Stimulated activated CD8-positive, alpha-beta memory T cell treated with anti-CD3 and anti-CD28 coated beads, Interleukin-4, amount 100 ng/mL, for 4 hours (primary cell): ENCODE measurements at places on chromosomes 12 and 14.

DNA sequence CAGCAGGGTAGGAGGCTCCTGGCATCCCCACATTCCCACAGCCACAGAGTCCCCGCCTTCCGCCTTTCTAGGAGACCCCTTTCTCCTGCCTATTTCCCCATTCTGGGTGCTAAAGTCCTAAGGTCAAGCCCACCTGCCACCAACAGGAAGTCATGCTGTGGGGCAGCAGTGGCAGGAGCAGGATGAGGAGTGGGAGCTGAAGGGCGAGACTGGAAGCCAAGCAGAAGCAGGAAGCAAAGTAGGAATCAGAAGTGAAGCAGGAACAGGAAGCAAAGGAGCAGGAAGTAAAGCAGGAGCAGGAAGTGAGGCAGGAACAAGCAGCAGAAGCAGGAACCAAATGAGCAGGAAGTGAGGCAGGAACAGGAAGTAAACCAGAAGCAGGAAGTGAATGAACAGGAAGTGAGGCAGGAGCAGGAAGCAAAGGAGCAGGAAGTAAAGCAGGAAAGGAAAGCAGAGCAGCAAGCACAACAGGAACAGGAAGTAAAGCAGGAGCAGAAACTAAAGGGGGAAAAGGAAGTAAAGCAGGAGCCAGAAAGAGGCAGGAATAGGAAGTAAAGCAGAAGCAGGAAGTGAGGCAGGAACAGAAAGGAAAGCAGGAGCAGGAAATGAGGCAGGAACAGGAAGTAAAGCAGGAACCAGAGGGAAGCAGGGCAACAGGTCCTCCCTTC is 38.3 kb upstream of the RIMBP2 start:
- no peak for DNase-seq

DNA sequence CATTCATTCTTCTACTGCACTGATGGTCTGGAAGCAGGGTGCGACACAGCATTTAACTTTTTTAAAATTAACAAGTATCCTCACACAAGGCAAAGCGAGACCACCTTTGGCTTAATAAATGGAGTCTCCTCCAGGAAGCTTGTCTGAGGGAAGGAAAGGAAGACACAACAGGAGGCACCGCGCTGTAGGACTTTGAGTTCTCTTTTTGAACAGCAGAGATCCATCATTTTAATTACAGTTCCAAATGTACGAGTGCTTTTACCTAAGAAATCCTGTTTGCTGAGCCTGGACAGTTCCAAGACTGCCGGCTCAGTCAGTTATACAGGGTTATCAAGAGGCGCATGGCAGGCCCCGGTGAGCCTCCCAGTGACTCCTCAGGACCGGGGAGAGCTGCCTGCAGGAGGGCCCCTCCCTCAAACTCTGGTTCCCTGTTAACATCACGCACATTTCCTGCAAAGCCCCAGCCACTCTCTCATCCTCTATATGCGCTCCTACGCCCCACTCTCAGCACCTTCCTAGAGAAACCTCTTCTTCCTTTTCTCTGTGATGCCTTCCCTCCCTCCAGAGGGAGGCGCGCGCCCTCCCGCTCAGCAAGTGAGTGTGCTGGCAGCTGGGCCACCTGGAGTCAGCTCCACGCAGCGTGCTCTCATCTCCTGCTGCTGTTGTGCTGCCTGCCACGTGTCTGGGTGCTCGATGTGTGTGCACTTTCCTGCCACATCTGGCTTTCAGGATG is 46.1 kb downstream of the STX2 start:
- DNase-seq, result no peak

GRCh38 chr12:118544569-118544968 is 168.2 kb downstream of the SUDS3 start:
- no peak for DNase-seq

- DNase-seq, result no peak
Measured at GRCh38 chr12:69929531-69929930, 104.5 kb downstream of the MYRFL start.

DNA sequence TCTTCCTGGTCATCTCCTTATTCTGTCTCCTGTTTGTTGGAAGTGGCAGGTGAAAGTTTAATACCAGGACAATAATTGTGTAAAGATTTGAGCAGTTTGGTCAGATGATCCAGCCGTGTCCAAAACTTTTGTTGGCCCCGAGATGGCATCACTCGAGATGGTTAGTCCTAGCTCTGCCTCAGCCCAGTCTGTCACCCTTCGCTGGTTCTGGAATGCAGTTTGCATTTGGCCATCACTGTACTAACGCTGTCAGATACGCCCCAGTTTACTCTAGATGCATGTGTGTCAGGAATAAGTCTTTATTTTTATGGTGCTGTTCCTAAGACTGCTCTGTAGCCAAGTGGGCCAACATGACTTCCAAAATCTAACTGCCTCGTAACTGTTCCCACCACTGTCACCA is 79.6 kb downstream of the MOK start:
- no peak for DNase-seq

DNA sequence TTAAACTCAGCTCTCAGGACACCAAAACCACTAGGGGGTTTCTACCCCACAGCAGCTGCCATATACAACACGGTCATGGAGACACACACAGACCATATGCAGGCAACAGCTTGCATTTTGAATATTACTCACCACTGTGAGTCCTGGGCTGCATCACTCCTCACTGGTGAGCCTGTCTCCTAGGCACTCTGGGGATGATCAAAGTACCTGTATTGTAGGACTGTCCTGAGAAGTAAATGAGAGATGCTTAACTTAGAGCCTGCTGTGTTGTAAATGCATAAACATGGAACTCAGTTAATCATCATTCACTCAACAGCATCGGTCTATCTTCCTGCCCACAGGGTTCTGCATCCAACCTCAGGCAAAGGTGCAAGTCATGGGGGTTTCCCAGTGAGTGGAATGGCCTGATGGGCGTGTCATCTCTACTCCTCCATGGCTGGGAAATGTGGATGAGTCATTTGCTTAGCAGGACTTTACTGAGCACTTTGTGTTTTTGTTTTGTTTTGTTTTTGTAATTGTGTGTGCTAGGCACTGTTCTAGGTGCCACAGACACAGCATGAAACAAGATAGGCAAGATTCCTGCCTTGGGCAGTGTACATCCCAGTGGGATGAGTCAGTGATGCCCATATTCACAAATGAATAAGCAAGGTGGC is 1141.2 kb upstream of the TMEM132C start:
- no peak for DNase-seq

GRCh38 chr12:105278043-105278697 is 42.2 kb upstream of the APPL2 start:
- no peak for DNase-seq

DNA sequence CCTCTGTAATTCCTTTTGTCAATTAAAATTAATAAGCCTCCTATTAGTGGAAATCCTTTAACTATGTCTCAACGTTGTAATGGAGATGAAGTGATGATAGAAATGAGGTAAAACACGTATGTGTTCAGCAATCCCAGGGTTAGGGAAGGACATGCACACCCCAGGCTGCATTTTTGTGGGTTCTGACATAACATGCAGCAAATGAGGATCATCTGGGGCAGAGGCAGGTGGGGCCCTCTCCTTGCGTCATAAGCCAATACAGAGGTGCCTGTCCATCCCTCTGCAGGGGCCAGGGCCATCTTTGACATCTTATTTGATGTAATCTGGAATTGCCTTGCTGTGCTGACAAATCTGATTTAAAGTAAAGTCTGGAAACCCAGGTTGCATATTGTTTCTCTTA is 73.2 kb downstream of the MYRFL start:
- DNase-seq, result no peak

DNA sequence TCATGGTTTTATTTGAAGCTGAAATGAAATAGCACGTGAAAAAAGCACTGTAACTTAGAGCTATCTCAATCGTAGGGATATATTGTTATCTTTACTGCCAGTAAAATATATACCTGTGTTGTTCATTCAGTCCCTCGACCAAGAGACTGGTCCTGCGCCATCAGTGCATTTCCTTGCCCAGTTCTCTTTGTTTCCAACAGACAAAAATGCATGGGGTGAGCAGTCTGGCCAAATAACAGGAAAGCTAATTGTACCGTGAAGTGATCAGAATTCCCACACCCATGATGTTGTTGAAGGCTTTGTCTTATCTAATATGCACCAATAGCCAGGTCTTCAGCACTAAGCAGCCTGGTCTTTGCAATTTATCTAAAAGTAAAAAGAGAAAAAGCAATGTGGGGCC is 477.1 kb upstream of the GARIN6 start:
- DNase-seq, result no peak

- no peak for DNase-seq
Measured at GRCh38 chr12:90896821-90897220, 58.2 kb downstream of the CCER1 start.

DNA sequence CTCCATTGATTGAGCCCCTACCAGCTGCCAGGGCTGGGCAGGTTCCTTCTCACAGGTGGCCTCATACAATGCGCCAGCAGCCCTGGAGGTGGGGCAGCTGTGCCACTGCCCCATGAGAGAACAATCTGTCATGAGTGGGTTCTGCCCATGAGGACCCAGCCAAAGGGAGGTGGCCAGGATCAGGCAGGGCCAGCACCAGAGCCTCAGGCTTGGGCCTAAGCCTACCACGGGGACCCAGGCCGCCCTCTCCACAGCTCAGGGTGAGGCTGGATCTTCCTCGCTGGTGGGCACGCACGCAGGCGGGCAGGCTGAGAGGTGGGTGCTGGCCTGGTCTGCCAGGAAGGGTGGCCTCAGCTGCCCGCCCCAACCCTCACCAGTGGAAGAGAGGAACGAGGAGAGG is 110.7 kb downstream of the KIF26A start:
- DNase-seq, result no peak

DNA sequence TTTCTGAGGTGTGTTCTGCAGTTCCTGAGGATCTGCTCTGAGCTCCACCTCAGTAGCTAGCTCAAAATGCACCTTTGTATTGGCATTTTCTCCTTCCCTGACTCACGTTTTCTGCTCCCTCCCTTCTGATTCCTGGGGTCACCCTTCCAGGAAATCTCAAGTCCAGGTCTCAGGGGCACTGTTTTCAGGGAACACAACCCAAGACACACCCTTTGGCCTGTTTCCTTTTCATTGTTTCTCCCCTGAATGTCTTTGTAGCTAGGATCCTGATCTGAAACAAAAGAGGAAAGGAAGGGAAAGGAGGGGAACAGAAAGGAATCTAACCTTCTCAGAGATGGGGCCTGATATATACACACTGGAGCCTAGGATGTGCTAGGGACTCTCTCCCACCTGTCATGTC is 7.3 kb upstream of the RIPK3 start:
- no peak for DNase-seq

DNA sequence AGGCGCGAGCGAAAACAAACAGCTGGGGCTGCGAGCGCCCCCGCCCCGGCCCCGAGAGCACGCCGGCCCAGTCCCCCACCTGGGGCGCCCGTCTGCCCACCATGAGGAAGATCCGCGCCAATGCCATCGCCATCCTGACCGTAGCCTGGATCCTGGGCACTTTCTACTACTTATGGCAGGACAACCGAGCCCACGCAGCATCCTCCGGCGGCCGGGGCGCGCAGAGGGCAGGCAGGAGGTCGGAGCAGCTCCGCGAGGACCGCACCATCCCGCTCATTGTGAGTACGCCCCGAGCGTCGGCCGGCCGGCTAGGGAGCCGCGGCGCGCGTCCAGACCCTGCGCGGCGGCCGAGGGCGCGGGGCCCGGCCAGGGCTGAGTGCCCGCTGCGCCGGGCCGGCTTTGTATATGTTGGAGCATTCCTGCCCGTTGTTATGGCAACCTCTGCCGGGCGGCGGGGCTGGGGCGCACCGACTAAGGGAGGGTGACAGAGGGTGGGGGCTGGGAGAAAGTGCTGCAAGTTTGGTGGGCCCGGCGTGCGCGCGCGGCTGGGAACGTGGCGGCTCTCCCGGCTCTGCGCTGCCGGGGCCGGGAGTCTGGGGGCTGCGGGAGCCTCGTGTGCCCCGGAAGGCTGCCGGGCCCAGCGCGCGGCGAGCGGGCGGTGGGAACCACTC is 367 bp downstream of the GALNT16 start:
- DNase-seq, result no peak

DNA sequence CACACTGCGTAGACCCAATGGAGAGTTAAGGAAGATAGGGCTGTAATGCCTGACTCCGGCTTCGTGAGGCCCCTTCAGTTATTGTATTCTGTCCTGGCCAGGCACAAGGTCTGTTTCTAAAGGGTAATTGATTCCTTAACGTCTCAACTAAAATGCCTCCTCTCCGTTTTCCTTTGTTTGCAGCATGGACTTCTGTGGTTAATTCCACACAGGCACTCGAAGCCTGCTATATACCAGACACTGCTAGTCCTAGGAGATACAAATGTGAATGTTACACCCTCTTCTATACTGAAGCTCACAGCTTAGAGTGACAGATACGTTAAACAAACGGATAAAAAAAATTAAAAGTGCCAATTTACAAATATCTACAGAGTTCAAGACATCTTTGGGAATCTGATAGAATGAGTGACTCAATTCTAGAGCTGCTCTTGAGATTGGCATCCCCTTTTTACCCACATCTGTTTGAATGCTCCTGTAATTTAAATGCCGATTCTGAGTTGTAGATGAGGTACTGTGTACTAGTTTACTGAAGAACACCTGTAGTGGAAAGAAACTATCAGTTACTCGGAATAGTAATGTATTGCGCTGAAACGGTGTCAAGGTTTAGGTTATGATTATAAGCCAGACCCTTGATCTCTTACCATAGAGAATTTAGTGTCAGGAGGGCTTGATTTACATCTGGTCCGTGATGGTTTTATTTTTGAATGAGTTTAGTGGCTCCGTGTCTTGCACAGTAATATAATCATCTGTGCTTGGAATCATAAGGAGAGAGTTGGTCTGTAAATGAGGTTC is 784 bp downstream of the PSMA6 start:
- DNase-seq, result no peak

DNA sequence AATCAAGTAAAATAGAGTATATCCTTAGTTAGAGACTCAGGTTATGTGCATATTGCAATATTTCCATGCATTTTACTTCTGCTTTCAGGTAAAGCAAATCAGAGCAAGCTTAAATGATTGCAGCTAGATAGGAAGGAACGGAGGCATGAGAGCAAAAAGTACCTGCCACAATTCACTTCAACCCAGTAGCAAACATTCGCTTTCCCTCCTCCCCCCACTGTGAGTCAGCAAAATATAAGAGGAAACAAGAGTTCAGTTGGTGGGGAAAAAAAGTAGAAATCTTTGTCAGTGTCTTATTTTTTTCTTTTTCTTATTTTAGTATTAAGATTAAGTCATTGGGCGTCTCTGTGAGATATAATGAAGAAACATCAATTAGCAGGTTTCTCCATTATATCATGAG is 475.4 kb downstream of the NPAS3 start:
- no peak for DNase-seq

- DNase-seq, result no peak
Measured at GRCh38 chr14:47207617-47208016, 467.8 kb downstream of the MDGA2 start.

DNA sequence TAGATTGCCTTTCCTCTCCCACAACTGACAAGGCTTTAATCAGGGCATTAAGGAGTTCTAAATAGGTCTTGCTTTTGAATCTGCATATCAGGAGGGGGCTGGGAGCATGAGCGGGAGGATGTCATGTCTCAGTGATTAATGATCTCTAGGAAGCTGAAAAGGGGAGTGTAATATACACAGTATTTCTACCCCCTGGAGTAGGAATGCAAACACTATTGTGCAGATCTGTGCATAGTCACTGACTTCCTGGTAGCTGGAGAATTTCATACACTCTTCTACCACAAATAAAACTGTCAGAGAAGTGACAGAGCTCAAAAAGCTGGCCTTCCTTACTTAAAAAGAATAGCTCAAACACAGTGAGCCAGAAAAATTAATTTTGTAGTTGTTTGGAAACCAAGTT is 65.8 kb downstream of the RIC8B start:
- no peak for DNase-seq

- no peak for DNase-seq
Measured at GRCh38 chr14:77097006-77097699, 905 bp upstream of the CIPC start.
